ENCODE measurements at places on chromosomes 16 and 17. TPM values are rescaled to one million over a fixed set of nuclear protein-coding genes. Genes with fewer than 3 reads are reported as not detected.

Gene KRT33A
- not detected for total RNA-seq

GRCh38 chr16:77387815-77388209, 47.0 kb downstream of the ADAMTS18 start:
- no peak for DNase-seq

DNA sequence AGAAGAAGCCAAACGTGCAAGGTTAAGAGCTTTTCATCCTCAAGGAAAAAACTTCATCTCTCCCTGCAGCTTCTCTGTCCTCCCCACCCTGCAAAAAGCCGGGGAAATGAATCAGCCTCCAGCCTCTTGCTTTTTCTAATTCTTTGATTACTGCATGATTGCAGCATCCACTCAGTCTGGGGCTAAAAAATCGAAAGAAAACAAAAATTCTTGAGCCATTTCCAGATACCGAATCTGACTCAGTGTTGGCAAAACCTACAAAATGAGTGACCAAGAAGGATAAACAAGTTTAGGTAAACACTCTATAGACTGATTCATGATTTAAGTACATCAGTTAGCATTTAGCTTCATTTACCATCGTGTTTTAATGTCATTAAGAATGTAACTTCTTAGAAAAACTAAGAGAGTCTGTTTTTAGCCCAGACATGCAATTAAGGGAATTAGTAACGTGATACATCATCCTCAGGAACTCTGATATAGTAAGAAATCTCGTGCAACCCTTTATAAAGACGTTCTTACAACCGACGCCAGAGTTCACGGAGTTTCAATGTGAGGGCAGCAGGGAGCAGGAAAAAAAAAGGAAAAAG, 287.3 kb upstream of the FOXF1 start:
- DNase-seq: peak; percentile 97

Gene CES5A
- total RNA-seq: not detected

DNA sequence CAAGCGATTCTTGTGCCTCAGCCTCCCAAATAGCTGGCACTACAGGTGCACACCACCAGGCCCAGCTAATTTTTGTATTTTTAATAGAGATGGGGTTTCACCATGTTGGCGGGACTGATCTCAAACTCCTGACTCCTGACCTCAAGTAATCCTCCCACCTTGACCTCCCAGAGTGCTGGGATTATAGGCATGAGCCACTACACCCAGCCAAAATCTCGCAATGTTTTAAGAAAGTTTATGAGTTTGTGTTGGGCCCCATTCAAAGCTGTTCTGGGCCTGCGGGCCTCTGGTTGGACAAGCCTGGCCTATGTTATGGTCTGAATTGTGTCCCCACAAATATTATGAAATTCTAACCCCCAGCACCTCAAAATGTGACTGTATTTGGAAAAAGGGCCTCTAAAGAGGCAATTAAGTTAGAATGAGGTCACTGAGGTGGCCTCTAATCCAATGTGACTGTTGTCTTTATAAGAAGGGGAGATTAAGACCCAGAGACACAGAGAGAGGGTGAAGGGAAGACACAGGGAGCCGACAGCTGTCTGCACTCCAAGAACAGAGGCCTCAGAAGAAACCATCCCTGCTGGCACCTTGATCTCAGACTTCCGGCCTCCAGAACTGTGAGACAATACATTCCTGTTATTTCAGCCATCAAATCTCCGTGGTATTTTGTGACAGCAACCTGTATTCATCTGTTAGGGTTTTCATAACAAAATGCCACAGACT, 469.9 kb downstream of the HS3ST4 start:
- no peak for DNase-seq

Gene SPNS2
- total RNA-seq: 0.27 TPM

DNA sequence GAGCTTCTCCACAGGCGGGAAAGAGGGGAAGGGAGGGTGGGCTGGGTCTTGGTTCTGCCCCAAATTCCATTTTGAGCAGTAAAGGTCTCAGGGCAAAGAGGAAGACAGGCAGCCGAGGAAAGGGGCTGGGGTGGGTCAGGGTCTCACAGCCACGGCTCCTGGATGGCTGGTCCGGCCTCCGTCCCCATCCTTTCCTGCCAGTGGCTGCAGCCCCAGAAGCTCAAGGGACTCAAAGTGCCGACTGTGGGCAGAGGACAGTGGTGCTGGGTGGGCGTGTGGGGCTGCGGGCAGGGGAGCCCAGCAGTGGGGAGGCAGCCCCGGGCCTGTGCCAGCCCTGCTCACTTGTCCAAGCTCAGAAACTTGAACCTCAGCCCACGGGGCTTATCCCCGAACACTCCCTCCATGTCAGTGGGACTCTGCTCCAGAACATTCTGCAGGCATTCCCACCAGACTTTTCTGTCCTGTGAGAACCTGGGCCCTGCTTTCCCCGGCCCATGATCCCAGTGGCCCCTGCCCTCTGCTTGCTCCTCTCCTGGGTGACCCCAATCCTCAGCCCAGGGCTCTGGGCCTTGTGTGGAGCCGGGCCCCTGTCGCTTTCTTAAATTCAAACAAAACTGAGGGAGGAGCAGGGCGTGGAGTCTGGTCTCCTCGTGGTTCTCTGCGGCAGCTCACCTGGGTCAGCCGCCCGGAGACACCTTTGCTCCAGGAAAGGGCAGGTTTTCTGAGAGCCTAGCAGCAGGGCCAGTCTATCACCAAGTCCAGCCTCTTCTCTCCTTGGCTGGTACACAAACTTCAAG, 117.8 kb upstream of the METRNL start:
- no peak for DNase-seq

- DNase-seq: no peak
Measured at GRCh38 chr17:7396147-7396546, 1.8 kb upstream of the PLSCR3 start.

- peak; percentile 75 for DNase-seq
Measured at GRCh38 chr17:77475016-77475976, 334.5 kb downstream of the SEC14L1 start.

Gene TBKBP1
- total RNA-seq: 7.9 TPM

DNA sequence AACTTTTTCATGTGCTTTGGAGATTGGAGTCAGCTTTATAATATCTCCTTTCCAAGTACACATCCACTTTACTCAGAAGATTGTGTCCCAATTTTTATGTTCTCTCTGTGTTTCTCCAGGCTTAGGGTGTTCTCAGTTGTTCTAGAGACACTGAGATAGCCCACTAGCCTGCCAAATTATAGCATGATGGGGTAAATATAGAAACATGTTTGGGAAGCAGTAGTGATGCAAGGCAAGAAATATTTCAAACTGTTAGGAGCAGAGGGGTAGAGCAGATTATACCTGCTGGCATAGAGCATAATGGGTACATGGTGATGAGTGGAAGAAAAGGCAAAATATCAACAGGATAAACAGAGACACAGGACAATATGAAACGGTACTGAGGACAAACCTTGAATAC, 12.4 kb downstream of the SLFN11 start:
- peak; percentile 27 for DNase-seq

Gene BAIAP3
- 0.09 TPM for total RNA-seq

GRCh38 chr17:47810901-47811635, 10.5 kb downstream of the OSBPL7 start:
- no peak for DNase-seq

GRCh38 chr17:9880582-9880999, 24.5 kb downstream of the RCVRN start:
- no peak for DNase-seq

Gene FBXW10
- total RNA-seq: not detected

Gene INCA1
- not detected for total RNA-seq

Gene ZG16
- not detected for total RNA-seq

DNA sequence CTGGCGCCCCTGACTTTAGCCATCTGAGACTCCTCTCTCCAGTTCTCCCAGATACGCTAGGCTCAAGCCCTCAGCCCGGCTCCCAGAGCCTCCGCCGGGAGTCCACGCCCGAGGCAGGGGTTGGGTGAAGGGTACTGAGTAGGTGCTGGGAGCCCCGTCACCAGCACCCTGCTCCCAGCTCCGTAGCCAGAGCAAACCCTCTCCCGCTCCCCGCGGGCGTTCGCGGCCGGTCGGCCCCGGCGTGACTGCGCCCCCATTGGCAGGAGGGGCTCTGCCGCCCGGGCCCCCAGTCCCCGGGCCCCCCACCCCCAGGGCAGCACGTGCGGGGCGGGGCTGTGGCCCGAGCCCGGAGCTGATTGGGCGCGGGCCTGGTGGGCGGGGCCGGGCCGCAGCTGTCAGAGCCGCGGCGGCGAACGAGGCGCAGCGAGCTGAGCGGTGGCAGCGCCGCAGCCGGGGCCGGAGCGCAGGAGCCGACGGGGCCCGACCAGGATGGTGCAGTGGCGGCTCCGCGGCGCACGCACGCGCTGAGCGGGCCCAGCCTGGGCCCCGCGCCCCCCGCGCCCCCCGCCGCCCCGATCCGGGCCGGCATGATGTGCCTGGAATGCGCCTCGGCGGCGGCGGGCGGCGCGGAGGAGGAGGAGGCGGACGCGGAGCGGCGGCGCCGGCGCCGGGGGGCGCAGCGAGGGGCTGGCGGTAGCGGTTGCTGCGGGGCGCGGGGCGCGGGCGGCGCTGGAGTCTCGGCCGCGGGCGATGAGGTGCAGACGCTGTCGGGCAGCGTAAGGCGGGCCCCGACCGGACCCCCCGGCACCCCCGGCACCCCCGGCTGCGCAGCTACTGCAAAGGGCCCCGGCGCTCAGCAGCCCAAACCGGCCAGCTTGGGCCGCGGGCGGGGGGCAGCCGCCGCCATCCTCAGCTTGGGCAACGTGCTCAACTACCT, at the start of gene SPNS2:
Gene SPNS2, plus strand, starts transcription at position 421 of the 937 bp plus-strand sequence. Its CDS starts 167 bp downstream, at position 588.
- no peak for DNase-seq

GRCh38 chr16:18816286-18816685, 14.9 kb upstream of the ARL6IP1 start:
- no peak for DNase-seq

- no peak for DNase-seq
Measured at GRCh38 chr16:4591706-4592470, 22.8 kb downstream of the UBALD1 start.

All from fibroblast of the aortic adventitia (primary cell).